ENCODE measurements at places on chromosomes 3 and 15.

DNA sequence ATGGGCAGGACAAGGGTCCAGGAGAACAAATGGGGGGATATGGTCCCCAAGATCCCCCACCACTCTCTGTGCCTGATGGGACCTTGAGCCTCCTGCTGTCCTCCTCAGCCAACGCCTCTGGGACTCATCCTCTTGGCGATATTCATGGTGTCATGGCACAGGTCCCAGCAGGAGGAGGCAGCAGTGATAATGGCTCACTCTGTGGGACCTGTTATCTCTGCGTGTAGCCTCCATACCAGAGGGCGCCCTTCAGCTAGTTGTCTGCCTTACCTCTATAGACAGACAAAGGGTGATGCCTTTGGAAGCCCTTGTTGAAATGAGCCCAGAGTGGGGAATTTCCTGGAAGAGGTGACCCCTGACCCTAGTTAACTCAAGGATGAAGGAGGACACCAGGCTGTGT, 7.4 kb downstream of the ZBTB47 start:
- DNase-seq: no peak

- no peak for DNase-seq
These were observed 16.2 kb downstream of the SLC6A6 start for GRCh38 chr3:14418296-14419250.

- DNase-seq: peak; percentile 24
These were observed 12.0 kb upstream of the FGD5 start for GRCh38 chr3:14806641-14807263.

DNA sequence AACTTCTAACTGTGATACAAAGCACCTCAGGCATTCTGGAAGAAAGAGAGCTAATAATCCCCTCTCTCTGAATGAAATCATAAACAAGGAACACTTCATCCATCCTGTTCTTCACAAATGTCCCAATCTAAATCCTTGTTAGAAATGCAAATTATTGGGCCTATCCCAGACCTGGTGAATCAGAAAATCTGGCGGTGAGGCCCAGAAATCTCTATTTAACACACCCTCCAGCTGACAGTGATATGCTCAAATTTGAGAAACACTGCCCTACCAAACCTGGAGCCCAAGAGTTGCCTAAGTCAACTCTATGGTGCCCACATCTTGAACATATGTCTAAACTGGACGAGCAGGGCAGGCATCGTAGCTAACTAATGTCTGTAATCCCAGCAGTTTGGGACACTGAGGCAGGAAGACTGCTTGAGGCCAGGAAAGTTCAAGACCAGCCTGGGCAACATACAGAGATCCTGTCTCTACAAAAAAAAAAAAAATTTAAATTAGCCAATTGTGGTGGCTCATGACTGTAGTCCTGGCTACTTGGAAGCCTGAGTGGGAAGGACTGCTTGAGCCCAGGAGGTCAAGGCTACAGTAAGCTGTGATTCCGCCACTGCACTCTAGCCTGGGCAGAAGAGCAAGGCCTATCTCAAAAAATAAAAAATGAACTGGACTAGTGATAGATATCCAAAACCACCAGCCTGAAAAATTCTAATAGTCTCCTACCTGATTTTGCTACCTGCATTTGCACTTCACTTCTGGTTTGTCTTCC, 23.1 kb downstream of the SCAP start:
- DNase-seq: no peak

DNA sequence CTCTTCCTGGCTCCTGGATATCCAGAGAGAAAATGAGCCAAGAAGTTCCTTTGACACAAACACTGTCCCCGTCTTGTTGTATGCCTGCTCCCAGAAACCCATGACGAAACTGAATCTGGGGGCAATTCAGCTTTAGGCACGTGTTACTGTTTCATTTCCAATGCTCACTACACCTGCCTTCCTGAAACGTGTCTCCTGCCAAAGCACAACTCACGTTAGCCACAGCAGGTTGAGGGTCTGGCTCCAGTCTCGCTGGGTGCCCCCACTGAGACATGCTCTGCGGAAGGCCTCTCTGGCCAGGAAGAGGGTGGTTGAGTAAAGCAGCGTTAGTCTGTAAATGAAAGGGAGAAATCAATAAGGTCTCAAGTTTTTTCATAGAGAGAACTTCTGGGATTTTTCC, 6.7 kb downstream of the RFT1 start:
- no peak for DNase-seq

- peak; percentile 82 for DNase-seq
These were observed 465.3 kb upstream of the CBLB start for GRCh38 chr3:106333911-106334618.

DNA sequence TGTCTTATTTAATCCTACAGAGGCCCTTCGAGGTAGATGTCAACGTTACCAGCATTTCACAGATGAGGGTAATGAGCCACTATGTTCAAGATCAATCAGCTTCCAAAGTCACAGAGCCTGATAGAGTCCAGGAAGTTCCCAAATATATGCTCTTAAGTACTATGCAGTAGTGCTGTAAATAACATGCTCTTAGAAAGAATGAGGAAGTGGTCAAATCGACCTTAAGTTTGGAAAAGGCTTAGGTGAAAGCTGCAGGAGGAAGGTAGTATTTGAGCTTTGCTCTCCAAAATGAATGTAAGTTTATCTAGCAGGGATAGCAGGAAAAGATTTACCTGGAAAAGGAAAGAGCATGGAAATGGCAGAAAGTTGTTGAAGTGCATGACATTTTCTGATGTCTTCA, 234.0 kb downstream of the RBMS3 start:
- no peak for DNase-seq

Data from activated CD4-positive, alpha-beta T cell treated with anti-CD3 and anti-CD28 coated beads for 48 hours (primary cell).